ENCODE measurements at places on chromosomes 7 and 10.
A peak's percentile ranks its signal among the peaks of the same experiment; 100 is the strongest.

- no peak for DNase-seq
Measured at GRCh38 chr10:99672884-99673283, 13.6 kb downstream of the ENTPD7 start.

DNA sequence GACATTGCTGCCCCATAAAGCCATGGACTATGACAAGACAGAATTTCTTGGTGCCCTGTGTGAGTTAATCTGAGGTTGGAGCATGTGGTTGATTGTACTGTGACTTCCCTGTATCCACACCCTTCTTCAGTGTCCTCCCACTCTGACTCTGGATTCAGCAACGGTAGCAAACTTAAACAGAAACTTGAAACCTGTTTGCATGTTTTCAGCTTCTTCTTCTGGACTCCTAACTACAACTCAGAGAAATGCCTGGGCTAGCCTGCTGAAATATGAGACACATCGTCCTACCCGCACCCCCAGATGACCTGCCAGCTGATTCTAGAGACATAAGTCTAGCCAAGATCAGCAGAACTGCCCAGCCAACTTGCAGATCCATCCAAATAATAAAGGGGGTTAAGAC, 78.4 kb downstream of the IPMK start:
- DNase-seq: peak; percentile 10

DNA sequence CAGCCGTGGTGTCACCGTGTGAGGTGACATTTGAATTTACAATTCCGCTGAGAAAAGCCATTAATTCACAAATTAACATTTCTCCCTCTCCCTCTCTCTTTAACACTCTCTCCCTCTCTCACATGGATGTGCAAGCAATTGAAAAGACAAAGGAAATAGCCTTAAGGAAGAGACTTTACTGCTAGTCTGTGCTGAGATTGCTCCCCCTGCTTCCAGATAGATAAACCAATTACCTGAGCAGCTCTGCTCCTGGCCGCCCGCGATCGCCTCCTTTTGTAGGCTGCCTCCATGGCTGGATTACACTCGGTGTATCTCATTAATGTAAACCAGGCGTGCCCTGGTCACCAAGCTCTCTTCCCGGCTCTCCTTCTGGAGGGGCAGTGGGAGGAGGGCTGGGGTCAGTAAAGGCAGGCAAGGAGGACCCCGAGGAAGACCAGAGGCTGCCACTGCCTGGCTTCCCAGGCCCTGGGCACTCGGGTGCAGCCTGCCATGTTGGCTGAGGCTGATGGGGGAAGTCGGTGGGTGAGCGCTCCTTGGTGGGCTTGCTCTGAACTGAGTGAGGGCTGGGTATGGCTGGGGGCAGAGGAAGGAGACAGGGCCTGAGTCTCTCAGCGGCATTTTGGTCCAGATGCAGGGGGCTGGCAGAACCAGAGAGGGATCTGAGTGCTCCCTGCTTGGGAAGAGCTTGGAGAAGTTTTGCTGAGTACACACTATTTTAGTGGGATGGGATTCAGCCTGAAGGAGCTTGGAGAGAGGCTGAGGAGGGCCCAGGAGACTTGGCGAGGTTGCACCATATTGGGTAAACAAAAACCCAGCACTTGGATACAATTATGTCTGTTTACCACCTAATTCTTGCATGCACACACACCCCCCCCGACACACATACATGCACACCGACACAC, 42.9 kb downstream of the PAX2 start:
- no peak for DNase-seq

DNA sequence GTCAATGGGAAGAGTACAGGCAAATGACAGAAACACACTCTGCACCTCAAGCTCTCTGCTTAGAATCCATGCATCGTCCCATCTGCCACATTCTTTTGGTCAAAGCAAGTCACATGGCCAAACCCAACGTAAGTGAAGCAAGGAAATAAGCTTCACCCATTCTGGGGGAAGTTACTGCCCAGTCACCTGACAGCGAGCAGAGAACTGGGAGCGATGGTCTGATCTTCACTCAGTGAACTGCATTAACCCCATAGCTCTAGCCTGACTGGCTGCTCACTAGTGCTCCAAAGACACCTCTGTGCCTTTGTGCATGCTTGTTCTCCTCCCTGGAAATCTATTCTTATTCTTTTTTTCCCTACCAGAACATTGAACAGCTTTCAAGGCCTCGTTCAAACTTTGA, 89.9 kb downstream of the APBB1IP start:
- DNase-seq: no peak

GRCh38 chr10:73920089-73920488, 9.2 kb downstream of the PLAU start:
- no peak for DNase-seq

DNA sequence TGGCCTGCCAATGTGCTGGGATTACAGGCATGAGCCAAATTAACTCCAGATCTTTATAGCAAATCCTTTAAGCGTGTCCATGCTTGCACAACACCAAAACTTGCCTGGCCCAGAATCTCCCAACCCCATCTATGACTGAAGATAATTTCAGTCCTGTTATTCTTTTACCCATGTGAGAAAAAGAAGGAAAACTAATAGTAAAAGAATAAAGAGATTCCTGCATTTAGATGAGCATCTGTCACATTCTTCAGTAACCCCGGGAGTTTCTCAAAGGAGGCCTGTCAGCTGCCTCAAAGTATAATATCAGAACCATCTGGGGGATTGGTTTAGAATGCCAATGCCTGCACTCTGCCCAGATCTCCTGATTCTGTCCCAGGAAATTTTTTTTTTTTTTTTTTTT, 158.1 kb upstream of the KMT2E start:
- DNase-seq: no peak

- peak; percentile 69 for DNase-seq
Measured at GRCh38 chr7:24819916-24820689, 62.8 kb upstream of the GSDME start.

GRCh38 chr7:12647364-12648219, 39.8 kb upstream of the ARL4A start:
- peak; percentile 33 for DNase-seq

Measured in LNCaP clone FGC (cell line).